NCI-H187 treated with DMSO at 0.1 percent for 48 hours (cell line): ENCODE measurements at places on chromosomes 4 and X.

DNA sequence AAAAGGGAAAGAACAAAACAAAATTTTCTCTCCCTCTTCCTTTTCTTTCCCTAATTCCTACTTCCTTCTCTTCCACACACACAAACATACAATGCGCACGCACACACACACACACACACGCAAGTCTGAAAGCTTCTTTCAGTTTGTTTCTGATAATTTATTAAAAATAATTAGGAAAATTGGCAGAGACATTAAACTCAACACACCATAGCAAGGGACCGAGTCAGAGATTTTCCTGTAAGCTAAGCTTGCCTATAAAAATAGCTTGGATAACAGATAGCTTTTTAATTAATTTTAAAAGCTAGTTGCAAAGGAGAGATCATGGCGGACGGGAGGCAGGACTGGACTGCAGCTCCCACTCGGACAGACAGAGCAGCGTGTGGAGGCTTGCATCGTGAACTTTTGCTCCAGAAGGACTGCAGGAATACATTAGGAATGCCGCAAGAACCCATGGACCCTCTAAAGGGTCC lies 92.6 kb upstream of the MAPK10 start:
- DNase-seq: no peak

GRCh38 chrX:48960291-48960690 lies 2.9 kb upstream of the OTUD5 start:
- no peak for DNase-seq

- no peak for DNase-seq
Measured at GRCh38 chrX:122625239-122625638, 558.8 kb upstream of the GRIA3 start.

DNA sequence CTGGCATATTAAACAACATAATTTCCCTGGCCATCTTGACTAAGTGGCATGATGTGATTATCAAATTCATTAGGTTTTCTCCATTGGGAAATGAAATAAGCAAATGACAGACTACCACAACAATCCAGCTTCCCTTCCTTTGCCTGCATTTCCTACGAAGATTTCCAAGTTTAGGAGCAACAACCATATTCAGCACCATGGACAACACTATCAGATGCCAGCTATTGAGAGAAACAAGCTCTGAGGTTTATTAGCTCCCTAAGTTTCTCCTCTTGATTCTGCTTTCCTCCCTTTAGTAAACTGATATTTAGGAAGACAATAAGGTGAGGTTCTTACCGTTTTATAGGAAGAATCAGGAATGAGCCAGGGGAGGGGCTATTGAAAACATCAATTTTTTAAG lies 36.2 kb downstream of the DCX start:
- no peak for DNase-seq

DNA sequence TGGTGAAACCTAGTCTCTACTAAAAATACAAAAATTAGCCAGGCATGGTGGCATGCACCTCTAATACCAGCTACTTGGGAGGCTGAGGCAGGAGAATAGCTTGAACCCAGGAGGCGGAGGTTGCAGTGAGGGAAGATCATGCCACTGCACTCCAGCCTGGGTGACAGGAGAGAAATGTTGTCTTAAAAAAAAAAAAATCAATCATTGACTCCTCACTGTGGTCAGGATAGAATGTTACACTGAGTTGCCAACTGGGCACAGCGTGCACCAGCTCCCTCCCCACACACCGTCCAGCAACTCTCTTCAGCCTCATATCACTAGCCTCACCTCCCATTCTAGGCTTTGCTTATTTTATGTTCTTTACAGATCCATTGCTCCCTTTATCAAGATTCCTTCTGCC lies 79.5 kb downstream of the CHRNA9 start:
- no peak for DNase-seq

- no peak for DNase-seq
Measured at GRCh38 chrX:85111347-85111746, 107.7 kb downstream of the APOOL start.

GRCh38 chr4:41050880-41051775 lies 163.2 kb downstream of the APBB2 start:
- no peak for DNase-seq

DNA sequence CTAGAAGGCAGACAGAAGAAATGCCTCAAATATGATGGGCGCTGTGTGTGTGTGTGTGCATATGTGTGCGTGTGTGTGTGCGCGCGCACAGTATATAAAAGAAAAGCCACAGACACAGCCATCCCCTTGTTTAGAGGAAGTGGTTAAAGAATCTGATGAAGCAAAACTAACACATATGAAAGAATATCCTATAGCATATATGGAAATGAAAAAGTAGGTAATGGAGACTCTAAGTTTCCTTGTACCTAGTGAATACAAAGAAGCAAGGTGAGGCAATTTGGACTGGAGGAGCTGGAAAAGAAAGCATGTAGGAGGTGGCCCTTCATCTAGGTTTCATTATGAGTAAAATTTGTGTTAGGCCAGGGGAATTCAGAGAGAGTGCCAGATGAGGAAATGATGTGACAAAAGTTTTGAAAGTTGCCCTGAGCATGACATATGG lies 58.6 kb upstream of the MCF2 start:
- DNase-seq: no peak

DNA sequence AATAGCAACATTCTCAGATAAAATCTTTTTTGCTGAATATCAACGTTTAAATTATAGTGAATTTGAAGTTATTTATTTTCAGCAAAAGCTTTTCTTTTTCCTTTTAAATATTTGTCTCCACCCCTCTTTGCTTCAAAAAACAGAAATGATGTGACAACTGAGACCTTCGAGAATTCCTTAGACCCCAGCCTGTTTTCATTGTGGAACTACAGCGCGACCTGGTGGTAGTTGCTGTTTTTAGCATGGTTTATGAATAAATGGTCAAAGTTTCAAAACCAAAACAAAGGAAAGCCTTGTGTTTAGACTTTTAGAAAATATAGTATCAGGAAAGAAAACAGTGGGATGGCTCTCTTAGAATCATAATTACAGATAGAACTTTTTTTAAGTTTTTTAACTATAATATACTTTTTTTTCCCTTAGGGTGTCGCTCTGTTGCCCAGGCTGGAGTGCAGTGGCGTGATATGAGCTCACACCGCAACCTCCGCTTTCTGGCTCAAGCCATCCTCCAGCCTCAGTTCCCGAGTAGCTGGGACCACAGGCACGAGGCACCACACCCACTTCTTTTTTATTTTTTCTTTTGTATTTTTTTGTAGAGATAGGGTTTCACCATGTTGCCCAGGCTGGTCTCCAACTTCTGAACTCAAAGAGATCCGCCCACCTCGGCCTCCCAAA lies 26.8 kb upstream of the TMEM184C start:
- DNase-seq: no peak

DNA sequence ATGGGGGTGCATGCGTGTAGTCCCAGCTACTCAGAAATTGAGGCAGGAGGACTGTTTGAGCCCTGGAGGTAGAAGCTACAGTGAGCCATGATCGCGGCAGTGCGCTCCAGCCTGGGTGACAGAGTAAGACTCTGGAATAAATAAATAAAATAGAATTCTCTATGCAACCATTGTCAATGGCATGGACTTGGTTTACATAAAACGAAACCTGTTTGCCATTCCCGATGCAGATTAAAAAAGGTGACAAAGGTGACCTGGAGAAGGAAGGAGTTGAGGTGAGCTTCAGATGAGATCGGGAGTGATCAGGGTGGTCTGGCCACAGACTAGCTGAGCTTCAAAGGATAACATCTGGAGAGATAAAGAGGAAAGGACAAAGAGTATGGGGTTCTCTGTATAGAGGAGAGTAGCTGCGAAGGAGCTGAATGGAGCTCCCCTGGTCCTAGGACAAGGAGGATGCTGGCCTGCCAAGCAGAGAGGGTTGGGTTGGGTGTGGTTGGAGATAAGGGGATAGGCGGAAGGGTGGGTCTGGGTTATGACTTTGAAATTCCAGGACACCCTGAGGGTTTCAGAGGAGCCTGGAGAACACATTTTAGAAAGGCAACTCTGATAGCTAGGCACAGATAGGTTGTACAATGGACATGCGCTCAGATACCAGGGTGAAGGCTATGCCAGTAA lies 98.6 kb downstream of the RBM47 start:
- no peak for DNase-seq

DNA sequence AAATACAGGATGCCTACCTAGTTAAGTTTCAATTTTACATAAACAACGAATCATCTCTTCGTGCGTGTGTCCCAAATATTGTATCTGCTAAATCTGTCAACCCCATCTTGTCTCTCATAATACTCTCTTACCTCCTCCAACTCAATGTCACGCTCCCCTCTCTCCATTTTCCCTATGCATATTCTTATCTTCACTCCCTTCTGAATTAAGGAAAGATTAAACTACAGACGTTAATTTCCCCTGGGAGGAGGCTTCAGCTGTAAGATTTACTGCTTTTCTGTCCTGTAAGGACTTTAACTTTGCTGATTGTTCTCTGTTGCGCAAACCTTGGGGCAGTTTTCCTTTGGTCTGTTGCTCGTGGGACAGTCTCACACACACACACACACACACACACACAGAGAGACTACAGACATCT lies 455 bp upstream of the ABCB7 start:
- DNase-seq: no peak

DNA sequence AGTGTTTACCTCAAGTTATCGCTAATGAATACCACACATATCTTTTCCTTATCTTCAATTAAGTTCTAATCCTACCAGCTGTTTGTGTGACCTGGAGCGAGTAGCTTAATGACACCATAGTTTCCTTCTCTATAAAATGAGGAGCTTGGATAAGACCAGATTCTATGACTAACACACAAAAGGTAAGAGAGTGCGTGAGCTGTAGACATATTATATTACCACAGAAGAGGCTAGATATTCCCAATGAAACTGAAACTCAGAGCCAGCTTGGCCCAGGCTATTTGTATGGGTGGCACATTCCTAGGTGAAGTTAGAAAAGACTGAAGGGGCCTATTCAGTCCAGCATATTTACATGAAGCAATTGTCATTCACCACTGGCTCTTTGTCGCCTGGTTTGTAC lies 30.2 kb downstream of the ASB5 start:
- no peak for DNase-seq

DNA sequence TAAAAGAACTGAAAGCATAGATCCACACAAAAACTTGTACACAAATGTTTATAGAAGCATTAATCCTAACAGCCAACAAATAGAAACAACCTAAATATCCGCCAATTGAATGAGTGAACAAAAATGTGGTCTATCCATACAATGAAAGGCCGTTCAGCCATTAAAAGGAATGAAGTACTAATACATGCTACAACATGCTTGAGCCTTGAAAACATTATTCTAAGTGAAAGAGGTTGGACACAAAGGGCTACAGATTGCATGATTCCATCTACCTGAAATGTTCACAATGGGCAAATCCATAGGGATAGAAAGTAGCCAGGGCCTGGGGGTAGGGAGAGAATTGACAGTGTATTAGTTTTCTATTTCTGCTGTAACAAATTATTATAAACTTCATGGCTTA lies 169.2 kb downstream of the SPCS3 start:
- DNase-seq: no peak

- no peak for DNase-seq
Measured at GRCh38 chr4:118683513-118683912, 1.7 kb upstream of the METTL14 start.

DNA sequence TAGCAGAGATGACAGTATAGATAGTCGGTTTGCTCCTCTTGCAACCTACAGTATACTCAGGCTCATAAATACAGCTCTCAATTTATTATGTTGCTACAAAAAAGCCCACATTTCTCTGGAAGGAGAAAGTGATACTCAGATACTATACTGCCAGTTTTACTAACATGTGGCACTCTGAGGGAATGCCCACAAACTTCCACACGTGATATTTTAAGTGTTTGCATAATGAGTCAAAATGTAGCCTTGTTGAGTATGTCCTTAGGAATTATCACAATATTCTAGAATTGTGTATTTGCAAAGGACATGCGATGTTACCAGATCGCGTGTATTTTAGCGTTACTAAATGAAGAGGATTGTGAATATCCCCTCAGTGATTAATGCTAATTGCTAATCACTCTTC lies 929.1 kb downstream of the STIM2 start:
- no peak for DNase-seq

- DNase-seq: no peak
Measured at GRCh38 chr4:177451108-177451500, 8.9 kb upstream of the AGA start.

DNA sequence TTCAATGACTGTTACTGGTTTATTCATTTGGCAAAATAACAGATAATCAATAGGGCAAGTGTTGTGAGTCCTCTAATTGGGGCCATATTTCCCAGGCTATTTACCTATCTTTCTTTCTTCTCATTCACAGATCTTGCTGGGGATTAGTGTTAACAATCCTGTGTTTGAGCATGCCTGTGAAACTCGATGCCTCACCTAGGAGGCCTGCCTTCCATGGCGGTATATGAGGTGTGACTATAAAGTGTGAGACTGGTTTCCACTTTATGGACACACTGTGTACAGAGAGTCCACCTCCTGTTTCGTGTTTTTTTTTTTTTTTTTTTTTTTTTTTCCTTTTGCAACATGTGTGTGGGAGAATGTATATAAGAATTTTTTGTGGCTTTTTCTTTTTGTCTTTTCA lies 199.3 kb downstream of the BMPR1B start:
- DNase-seq: no peak

GRCh38 chr4:139651282-139652194 lies 14.1 kb upstream of the MGST2 start:
- peak; percentile 12 for DNase-seq

- DNase-seq: no peak
Measured at GRCh38 chrX:40202456-40202855, 104.7 kb upstream of the BCOR start.

GRCh38 chrX:130778773-130779172 lies 124.2 kb downstream of the ENOX2 start:
- DNase-seq: no peak

DNA sequence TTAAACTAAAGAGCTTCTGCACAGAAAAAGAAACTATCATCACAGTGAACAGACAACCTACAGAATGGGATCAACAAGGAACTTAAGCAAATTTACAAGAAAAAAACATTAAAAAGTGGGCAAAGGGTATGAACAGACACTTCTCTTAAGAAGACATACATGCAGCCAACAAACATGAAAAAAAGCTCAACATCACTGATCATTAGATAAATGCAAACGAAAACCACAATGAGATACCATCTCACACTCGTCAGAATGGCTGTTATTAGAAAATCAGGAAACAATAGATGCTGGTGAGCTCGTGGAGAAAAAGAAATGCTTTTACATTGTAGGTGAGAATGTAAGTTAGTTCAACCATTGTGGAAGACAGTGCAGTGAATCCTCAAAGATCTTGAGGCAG lies 27.8 kb downstream of the PAPSS1 start:
- no peak for DNase-seq

DNA sequence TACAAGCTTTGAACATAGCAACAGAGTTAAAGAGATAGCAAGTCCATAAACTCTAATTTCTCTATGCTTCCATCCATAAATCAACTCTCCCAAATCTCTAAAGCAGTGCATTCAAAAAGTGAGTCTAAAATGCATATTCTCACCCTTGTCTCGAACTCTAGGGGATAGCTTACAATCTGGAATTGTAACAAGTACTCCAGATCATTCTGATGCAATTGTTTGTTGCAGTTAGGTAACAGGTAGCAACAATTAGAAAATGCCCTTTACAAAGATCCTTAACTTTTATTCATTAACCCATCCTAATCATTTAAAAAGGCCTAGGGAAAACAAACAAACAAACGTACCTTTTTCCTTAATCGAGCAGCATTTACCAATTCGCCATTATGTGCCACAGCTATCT lies 18.9 kb upstream of the AASDH start:
- DNase-seq: no peak
